ENCODE measurements at places on chromosomes 5 and 9.

- no peak for DNase-seq
Observed at GRCh38 chr5:142087920-142088679, 20.5 kb upstream of the NDFIP1 start.

- DNase-seq: no peak
Observed at GRCh38 chr5:12704955-12705354, 800.7 kb upstream of the CTNND2 start.

- DNase-seq: no peak
Observed at GRCh38 chr5:14331386-14331781, 188.2 kb downstream of the TRIO start.

DNA sequence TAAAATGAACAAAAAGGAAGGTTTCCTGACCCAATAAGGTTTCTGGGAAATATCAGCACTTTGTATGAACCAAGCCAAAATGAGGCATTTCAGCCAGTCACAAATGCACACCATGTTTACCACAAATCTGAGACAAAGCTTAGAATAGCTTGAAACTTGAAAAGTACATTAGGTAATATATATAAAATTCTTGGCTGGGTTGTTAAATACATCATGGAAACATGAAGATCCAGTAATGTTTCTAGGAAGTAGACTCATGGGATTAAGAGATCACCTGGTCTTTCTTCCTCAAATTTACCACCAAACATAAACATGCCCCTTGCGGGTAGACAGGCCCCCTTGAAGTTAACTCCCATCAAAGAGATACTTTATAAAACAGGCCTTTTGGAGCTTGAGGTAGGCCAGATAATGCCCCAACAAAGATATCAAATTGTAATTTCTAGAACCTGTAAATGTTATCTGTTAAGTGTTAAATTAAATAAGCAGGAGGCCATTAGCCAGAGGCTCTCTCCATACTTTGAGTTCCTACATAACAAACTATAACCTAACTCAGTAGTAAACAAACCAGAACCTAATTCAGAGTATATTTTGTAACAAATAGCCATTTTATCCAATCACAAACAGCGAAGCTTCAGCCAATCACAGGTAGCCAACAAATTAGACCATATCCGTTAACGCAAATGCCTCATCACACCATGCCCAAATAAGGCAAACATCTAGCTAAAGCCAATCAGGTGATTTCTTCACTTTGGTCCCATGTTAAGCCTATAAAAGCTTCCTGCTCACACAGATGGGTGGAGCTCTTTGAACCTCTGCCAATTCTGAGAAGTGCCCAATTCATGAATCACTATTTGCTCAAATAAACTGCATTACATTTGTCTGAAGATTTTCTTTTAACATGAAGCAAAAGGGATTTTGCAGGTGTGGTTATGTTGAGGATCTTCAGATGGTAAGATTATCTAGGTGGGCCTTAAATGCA lies 127.9 kb upstream of the TARS1 start:
- no peak for DNase-seq

DNA sequence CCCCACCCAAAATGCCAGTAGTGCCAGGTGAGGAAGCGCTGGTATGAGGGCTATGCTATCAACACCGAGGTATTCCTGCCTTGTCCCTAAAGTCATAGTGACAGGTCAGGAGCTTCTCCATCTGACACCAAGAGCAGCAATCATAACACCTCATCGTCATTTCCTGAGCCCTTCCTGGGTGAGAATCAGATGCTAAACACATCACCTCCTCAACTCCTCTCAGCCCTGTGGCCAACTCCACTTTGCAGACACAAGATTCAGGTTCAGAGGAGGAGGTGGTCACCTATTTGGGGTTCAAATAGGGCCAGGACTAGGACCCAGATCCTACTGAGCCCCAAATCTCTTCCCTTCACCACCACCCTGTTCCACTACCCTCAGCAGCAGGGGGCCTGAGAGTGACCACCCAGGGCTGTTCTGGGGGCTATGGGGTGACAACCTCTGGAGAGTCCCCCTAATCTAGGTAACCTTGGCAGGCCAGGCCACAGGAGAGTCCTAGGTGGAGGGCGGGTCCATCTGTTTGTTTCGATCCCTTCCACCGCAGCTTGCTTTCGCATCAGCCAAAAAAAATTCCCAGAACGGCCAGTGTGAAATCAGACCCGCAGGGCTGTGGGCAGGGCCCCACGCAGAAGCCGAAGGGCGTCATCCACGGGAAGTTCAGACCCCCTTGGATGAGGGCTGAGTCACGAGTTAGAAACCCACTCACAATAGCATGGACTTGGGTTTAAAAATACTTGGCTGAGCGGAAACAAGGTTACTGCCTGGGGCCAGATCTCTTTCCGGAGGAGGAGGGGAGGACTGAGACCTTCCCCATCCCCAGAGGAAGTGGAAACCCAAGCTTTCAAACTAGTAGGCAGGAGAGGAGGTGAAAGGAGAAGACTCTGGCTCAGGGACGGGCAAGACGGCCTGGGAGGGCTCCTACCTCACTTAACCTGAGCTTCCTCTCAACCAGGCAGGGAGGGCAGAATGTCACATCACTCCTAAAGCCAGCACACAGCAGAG lies 8.7 kb downstream of the STK10 start:
- no peak for DNase-seq

DNA sequence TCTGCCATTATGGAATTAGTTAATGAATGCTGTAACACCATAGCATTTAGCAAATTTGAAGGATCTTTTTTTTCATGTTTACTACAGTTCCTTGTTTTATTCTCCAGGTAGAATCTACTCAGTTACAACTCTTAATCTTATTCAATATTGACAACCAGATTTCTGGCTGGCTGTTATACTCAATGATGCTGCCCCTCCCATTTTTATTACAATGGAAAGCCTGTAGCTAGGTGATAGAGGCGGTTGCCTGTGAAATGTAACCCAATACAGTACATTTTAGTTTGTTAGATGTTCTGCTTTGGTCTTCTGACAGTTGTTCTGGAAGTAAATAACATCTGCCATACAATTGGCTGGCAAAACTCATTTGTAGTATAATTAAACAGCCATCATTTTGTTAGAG lies 294.2 kb downstream of the DMRTA1 start:
- DNase-seq: no peak

- no peak for DNase-seq
Observed at GRCh38 chr9:112218908-112219307, 43.8 kb upstream of the SUSD1 start.

- DNase-seq: no peak
Observed at GRCh38 chr5:143205386-143205785, 198.1 kb downstream of the NR3C1 start.

DNA sequence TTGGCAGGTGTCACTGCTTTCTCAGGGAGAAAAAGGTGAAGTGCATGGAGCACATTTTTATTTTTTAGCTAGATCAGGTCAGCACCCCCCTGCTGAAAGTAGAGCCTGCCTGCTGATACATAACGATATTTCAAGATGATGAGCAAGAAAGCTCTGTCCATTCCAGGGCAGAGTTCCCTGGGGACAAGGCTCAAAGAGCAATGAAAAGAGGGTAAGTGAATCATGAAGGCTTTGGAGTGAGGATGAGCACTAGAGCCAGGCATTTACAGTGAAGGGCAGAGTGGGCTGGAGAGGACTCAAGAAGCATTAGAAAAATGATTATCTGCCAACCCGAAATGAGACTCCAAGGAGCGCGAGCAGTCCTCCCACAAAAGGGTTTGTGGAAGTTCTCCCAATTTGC lies 345.7 kb downstream of the TLE4 start:
- no peak for DNase-seq

DNA sequence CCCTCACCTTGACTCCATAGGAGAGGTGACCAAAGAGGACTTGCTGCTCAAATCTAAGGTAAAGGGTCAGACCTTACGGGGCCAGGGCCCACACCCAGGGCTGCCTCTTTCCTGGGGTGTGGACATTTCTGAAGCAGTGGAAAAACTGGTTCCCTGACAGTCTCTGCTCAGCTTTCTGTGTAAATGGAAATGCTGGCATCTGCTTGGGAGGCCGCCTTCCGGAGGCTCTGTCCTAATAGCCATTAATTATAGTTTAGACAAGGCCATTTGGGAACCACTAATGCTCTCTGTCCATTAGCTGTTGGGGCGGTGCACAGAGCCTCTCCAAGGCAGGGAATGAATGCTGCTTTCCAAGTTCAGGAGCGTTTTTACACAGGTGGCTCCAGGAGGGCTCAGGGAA lies 17.3 kb downstream of the USP20 start:
- no peak for DNase-seq

DNA sequence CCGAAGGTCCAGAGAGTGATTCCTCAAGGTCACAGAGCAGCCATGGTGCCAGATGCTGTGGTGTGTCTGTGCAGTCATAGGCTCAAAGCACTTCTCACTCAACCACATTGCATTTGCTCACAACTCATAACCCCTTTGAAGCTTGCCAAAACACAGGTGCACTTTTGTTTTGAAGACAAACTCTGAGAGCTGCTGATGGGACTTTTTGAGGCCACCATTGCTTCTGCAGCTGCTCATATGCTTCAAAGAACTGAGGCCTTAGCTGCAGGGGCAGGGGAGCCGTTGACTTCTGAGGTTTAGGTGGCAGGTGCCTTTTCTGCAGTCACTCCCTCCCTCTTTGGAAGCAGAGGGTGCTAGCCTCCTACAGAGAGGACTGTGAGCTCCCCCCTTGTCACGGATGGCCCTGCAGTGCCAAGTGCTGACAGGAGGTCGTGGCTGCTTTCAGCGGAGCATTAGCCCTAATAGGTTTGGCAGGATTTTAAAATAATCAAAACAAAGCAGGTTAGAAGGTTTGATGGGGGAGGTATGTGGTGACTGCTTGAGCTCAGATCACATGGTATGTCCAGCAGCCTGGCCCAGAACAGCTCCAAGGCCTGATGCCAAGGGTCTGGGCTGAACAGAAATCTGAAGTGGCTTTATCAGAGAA lies 232.1 kb downstream of the MAN2A1 start:
- DNase-seq: no peak

- no peak for DNase-seq
Observed at GRCh38 chr5:177472460-177473442, 683 bp downstream of the DBN1 start.

GRCh38 chr9:100715100-100715380 lies 137.2 kb downstream of the CAVIN4 start:
- DNase-seq: no peak

DNA sequence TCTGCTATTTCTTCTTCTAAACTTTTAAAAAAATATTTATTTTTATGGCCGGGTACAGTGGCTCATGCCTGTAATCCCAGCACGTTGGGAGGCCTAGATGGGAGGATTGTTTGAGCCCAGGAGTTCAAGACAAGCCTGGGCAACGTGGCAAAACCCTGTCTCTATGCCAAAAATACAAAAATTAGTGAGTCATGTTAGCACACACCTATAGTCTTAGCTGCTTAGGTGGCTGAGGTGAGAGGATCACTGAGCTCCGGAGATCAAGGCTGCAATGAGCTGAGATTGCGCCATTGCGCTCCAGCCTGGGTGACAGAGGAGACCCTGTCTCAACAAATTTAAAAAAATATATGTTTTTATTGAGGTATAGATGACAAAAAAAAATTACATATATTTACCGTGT lies 5.6 kb downstream of the AP3S1 start:
- no peak for DNase-seq

DNA sequence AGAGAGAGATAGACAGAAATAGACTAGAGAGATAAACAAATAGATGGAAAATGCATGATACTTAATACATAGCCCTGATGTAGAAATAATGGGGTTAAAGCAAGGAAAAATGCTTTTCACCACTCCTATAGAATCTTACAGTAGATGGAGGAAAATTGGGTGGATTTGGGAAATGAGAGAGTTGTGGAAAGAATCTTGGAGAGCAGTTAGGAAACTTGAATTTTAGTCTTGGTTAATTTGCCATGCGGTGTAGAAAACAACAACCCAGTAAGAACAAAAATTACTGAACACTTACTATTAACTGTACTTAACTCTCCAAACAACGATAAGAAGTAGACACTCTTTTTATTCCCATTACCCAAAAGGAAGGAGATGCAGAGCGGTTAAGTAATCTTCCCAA lies 329.8 kb downstream of the ZNF608 start:
- DNase-seq: no peak

GRCh38 chr5:159341906-159342310 lies 11.6 kb upstream of the IL12B start:
- DNase-seq: peak; percentile 95

GRCh38 chr5:94749042-94749441 lies 130.6 kb downstream of the SLF1 start:
- DNase-seq: peak; percentile 29

DNA sequence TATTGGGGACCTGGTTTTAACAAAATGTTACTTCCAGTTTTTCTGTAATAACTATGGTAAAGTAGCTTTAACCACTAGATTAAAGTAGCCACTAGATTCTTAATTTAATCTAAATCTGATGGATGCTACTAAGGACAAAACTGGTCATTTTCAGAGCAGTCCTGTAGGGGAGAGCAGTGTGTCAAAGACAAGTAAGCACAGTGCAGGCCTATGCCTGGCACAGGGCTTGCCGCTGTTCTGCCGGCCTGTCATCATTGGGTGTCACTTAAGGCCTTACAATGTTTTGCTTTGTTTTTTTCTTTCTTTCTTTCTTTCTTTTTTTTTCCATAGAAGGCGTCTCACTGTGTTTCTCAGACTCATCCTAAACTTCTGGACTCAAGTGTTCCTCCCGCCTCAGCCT lies 53.0 kb upstream of the NXNL2 start:
- no peak for DNase-seq

DNA sequence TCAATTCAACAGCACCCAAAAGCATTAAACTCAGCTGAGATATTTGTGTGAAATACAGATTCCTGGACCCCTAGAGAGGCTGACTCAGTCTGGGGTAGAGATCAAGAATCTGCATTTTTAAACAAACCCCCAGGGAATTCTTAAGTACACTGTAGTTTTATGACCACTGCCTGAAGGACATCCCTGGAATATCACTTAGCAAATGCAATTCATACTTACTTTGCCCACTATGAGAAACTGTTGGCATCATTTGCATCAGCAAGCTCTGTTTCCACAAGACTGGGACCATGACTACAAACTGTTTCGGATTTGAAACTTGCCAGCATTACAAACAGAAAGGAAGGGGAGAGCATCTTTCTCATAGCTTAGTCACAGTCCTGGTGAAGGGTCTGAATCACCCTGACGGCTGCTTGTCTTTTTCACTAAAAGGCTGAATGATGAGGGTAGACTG lies 63.7 kb downstream of the MLLT3 start:
- no peak for DNase-seq

GRCh38 chr9:18017136-18017535 lies 438.3 kb downstream of the SH3GL2 start:
- no peak for DNase-seq

GRCh38 chr9:127976498-127976897 lies 4.3 kb downstream of the EEIG1 start:
- DNase-seq: no peak

All from hematopoietic multipotent progenitor cell (in vitro differentiated cells).